ENCODE measurements at places on chromosomes 12 and 14.
A peak's percentile ranks its signal among the peaks of the same experiment; 100 is the strongest.

DNA sequence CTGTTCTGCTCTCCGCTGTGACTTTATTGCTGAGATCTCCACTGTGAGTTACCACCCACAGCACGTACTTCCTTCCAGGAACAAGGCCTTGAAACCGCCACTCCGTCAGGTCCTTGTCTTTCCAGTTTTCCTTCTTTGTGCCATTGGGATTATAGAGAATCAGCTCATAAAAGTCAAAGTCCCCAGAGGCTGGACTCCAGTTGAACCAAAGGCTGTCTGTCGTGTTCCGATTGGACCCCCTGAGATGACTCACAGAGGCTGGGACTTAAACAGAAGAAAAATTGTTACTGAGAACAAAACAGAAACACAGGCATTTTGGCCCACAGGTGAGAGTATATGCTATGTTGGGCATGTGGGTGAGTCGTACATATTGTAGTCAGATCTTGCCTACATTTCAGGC lies 76.6 kb downstream of the PTPRB start:
- no peak for DNase-seq

DNA sequence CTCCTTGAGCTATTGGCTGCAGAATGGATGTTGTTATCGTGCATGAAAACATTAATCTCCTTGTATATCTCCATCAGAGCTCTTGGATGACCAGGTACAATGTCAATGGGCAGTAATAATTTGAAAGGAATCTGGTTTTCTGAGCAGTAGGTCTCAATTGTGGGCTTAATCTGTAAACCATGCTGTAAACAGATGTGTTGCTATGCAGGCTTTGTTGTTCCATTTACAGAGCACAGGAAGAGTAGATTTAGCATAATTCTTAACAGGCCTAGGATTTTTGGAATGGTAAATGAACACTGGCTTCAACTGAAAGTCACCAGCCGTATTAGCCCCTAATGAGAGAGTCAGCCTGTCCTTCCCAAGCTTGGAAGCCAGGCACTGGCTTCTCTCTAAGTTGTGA lies 50.4 kb downstream of the ATG14 start:
- no peak for DNase-seq

- no peak for DNase-seq
Measured at GRCh38 chr14:60220917-60221316, 28.1 kb upstream of the PPM1A start.

DNA sequence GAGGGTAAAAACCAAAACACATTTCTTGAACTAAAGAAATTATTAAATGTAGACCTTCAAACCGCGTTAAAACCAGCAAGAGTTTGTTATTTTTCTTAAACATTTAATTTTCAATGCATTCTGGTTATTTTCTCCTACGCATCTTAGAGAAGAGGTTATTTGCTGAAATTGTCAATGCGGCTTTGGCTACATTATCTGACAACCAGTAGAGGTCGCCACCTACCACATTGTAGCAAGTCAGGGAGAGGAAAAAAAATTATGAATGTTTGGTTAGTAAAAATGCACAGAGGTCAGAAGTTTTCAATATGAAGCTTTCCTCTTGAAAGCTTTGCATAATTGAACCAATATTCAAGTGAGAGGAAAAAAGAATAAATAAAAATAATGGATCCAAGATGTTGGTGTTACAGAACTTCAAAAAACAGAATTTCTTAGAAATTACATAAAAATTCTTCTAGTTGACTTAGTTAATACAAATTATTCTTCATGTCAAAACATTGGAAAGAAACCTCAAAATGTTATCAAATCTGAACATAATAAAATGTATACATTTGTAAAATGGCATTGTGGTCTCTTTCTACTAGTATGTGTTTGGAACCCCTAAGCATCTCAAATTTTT lies 159.4 kb upstream of the TMTC2 start:
- DNase-seq: peak; percentile 15

DNA sequence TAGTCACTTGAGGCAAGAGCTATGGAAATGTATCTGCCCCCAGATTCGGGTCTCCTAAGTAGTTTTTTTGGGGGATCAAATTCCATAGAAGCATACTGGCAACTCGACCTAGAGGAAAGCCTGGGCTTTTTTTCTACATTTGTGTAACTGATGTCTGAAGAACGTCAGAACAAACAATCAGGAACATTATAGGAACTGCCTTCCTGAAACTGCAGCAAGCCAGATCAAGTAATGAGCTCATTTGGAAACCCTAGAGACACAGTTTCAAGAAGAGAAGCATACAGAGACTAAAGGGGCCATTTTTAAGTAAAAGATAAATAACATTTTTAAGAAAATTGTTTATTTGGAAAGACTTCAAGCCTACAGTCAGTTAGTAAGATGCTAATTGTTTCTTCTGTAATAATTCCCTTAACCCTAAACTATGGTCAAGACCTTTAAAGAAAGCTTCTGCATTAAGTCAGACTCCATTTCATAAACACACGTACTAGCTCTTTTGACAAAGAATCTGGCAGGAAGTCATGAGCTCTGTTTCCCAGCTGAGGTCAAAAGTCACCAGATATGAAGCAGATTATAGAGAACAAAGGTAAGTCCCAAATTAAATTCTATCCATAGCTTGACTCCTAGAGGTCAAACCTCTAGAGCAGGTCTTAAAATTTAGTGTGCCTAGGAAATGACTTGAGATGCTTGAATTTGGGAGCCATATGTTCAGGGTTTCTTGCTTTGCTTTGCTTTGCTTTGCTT lies 112.8 kb downstream of the EGLN3 start:
- no peak for DNase-seq

GRCh38 chr14:89507926-89508460 lies 91.0 kb upstream of the FOXN3 start:
- no peak for DNase-seq

DNA sequence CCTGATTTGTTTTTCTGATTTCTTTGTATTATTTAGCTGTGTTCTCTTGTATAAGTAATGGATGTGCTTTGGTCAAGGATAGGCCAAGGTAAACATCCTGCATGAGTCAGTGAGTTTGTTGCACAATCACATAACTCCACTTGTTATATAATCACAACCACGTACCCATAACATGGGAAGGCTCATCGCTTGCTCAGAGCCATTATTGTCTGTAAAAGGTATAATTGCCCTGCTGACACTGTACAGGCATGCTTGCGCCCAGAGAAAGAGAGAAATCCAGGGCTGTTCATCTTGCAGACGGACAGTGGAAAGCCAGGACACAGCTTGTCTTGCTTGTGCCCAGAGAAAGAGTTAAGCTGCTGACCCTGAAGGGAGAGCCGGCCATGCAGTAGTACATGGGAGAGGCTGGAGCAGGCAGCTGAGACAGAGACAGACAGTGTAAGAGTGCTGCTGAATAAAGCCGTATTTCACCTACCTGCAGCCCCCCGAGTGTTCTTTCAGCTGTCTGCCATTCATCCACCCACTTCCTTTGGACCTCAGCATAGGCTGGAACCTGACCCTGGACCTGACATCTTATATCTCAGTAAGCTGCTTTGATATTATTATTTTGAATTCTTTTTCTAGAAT lies 174.7 kb upstream of the DAAM1 start:
- DNase-seq: no peak

DNA sequence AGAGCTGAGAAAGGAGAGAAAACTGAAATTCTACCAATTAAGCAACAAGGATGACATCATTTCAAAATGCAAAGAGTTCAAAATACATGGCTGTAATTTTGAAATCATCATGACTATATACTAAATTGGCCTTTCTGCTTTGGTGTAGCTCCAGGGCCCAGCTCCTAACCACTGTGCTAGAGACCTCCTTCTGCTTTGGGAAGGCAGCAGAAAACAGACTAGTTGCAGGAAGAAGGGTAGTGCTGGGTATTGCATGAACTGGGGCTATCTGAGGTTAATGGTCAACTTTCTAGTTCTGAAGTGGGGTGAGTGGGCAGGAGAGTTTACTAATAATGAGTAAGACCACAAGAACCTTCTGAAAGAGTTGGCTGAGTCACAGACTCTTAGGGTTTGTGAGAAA lies 66.2 kb downstream of the PTGER2 start:
- no peak for DNase-seq

DNA sequence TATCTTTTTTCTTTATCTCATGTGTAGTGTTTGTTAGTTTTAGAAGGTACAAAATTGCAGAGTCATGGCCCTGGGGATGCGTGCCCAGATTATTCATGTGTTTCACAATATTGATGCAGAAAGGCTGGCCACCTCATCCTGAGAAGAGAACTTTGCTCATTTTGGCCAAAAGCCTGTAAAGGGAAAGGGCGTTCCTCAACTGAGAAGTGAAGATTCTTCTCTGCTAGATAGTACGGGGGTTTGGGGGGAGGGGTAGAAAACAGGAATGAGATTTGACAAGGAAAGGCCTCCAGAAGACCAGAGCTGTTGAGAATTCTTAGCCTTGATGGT lies 1.7 kb downstream of the MGST1 start:
- peak; percentile 93 for DNase-seq

DNA sequence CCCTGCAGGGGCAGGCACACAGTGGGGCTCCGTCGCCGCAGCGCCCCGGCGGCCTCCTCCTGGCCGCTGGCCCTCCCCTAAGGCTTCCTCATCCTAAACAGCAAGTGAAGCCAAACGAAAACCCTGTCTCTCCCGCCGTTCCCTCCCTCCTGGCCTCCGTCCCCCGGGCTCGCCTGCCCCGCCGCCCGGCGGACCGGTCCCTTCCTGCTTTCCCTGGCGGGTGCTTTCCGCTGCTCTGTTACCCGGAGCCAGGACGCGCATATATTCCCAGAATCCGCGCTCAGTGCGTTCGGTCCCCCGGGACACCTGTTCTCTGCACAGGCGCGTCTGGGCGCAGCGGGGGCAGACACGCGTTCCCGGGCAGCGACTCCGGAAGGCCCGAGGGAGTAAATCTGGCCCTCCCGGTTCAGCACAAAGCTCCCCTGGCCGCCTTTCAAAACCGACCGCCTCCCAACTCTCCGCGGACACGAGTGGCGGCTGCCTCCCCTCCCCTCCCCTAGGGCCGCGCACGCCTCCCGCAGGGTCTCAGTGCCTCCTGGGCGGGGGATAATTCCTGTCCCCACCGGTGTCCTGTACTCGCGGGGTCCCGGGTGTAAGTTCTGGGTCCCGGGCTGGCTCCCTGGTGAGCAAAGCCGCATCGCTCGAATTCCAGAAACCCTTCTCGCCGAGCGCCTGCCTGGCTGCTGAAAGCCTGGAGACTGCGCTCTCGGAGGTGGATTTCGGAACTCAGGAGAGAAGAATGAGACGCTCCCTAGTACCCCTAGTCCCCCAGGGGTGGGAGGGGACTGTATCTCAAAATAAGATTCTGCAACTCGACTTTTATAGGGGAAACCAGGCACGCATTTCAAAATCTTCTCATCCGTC lies 21.4 kb upstream of the CEP170B start:
- no peak for DNase-seq

GRCh38 chr14:67251573-67252226 lies 10.5 kb downstream of the PALS1 start:
- peak; percentile 8 for DNase-seq
